Fibroblast of lung (primary cell): ENCODE measurements at places on chromosomes 1 and 21.
A peak's percentile ranks its signal among the peaks of the same experiment; 100 is the strongest.

DNA sequence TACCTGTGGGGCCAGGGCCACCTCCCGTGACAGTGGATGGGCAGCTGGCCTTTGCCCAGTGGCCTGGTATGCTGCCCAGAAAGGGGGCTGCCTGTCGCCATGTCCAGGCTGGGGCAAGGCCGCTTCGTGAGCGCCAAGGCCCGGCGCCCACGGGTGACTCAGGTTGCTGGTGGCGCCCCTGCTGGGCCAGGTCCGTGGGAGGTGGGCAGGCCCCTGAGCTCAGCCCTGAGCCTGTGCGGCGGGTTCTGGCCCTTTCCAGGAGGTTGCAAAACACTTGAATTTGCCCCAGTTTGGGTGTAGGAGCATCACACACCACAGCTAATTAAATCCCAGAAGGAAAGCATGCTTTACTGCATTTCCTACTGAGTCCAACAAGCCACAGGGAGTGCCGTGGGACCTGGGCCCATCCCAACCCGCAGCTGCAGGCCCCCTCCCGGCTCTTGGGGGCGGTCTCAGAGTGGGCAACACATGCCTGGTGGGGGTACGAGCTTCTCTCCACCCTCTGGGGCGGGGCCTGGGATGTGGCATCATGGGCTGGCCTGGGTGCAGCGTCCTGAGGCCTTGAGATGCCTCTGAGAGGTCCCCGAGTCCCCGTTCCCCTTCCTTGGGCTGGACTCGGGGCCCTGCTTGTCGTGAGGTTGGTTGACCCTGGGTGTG, 159.8 kb downstream of the PEX14 start:
- no peaks in the 10 kb centered on the region for H3K4me1 ChIP-seq
- H3K4me3 ChIP-seq = no peak overlapping the region
- no peaks in the 10 kb centered on the region for H3K27me3 ChIP-seq
- peak; percentile 35 for DNase-seq
- H3K36me3 ChIP-seq = peaks cover 2% of the 10 kb centered on the region
- H3K27ac ChIP-seq = no peak overlapping the region

- peak; percentile 95 for DNase-seq
- H3K4me1 ChIP-seq = peaks cover 3% of the 10 kb centered on the region
- peak overlapping the region; percentile 47 for H3K27ac ChIP-seq
- no peaks in the 10 kb centered on the region for H3K27me3 ChIP-seq
- no peak overlapping the region for H3K4me3 ChIP-seq
Measured at GRCh38 chr1:9233241-9233941, 1.2 kb upstream of the H6PD start.

DNA sequence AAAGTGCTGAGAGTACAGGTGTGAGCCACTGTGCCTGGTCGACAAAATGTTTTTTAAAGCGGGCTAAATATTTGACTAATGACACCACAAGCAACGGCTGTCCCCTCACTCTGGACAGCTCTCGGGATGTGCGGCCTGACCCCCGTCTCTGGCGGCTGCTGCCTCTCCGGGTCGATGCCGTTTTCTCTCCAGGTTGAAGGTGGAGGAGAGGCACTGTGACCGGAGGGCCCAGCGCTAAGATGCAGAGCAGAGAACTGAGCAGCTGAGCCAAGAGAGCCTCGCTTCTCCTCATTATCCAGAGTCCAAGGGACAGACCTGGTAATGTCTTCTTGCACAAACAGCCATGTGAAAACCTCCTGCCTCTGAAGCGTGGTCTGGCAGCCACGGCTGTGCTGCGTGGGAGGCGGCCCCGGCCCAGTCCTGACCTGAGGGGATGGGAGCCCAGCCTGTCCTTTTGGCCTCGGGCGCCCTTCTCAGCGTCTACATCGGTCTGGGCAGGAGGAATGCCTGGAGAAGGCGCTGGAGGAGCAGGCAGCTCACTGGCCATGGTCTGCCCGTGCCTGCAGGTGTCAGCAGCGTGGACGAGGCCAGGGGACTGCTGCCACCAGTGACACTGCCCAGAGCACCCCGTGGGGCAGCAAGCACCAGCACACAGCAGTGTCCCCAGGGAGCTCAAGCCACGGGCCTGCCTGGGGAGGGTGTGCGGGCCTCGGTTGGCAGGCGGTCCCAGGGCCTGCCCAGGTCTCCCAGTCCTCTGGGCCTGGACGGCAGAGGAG, 10.3 kb downstream of the MORN1 start:
- H3K36me3 ChIP-seq = no peaks in the 10 kb centered on the region
- no peaks in the 10 kb centered on the region for H3K27me3 ChIP-seq

DNA sequence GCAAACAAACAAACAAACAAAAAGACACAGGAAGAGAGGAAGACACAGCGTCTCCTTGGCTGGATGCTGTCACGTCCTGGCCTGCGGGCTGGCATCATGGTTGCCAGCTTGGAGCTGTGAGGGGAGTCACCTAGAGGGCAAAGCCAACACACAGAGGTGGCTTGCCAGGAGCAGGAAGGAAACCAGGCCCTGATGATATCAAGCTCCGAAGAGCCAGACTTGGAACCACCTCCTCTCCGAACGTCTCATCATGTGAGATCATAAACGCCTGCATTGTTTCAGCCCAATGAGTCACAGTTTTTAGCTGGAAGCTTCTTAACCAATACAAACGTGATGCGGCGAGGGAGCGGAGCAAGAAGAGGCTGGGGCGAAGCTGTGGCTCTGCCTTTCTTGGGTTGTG, 8.7 kb downstream of the PLA2G2D start:
- no peaks in the 10 kb centered on the region for H3K4me1 ChIP-seq
- peak; percentile 95 for DNase-seq
- no peaks in the 10 kb centered on the region for H3K36me3 ChIP-seq
- no peak overlapping the region for H3K4me3 ChIP-seq
- H3K27me3 ChIP-seq = peaks cover under 1% of the 10 kb centered on the region

- H3K27me3 ChIP-seq = peaks cover 5% of the 10 kb centered on the region
- H3K4me3 ChIP-seq = peak overlapping the region; percentile 79
- H3K4me1 ChIP-seq = no peaks in the 10 kb centered on the region
- peak; percentile 13 for DNase-seq
Measured at GRCh38 chr1:236281198-236281653, 532 bp downstream of the ERO1B start.

GRCh38 chr1:62024690-62025089, 170.0 kb upstream of the L1TD1 start:
- no peaks in the 10 kb centered on the region for H3K36me3 ChIP-seq
- no peaks in the 10 kb centered on the region for H3K27me3 ChIP-seq
- no peak overlapping the region for H3K4me3 ChIP-seq
- H3K27ac ChIP-seq = no peak overlapping the region
- DNase-seq = no peak

DNA sequence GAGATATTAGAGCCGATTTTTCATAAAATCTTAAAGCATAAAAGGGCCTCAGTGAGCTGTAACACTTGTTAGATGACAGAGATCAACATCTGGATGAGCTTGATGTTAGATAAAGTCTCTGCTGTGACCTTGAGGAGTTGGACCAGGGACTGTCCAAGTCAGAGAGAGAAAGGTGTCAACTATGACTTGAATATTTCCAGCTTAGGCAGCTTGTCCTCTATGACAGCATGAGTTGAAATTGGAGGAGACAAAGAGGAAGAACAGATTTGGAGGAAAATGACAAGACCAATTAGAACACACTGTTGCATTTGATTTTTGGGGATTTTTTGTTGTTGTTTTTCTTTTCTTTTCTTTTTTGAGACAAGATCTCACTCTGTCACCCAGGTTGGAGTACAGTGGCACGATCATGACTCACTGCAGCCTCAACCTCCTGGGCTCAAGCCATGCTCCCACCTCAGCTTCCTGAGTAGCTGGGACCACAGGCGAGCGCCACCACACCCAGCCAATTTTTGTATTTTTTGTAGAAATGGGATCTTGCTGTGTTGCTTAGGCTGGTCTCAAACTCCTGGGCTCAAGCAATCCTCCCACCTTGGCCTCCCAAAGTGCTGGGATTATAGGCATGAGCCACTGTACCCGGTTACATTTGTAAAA, 35.3 kb upstream of the CLIC4 start:
- no peak overlapping the region for H3K27ac ChIP-seq
- H3K36me3 ChIP-seq = no peaks in the 10 kb centered on the region
- no peak for DNase-seq
- no peaks in the 10 kb centered on the region for H3K27me3 ChIP-seq

DNA sequence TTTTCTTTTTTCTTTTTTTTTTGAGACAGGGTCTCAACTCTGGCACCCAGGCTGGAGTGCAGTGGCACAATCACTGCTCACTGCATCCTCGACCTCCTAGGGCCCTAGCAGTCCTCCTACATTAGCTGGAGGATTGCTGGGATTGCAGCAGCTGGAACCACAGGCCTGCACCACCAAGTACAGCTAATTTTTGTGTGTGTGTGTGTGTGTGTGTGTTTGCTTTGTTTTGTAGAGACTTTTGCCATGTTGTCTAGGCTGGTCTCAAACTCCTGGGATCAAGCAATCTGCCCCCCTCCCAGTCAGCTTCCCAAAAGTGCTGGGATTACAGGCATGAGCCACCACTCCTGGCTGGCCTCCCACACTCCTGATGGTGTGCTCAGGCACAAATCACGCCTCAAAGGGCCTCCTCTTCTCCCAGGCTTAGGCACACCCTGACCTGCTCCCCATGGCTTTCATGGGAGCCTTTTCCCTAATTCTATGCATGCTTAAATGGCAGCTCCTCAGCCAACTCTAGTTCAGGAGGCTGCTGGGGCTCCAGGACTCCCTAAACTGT, 9.4 kb downstream of the FAM229A start:
- no peaks in the 10 kb centered on the region for H3K36me3 ChIP-seq
- H3K27ac ChIP-seq = peak overlapping the region; percentile 43
- H3K4me1 ChIP-seq = peaks cover 23% of the 10 kb centered on the region
- no peak for DNase-seq
- H3K4me3 ChIP-seq = peak overlapping the region; percentile 74
- no peaks in the 10 kb centered on the region for H3K27me3 ChIP-seq

- no peaks in the 10 kb centered on the region for H3K27me3 ChIP-seq
- no peaks in the 10 kb centered on the region for H3K4me1 ChIP-seq
- no peak overlapping the region for H3K4me3 ChIP-seq
Measured at GRCh38 chr1:17313530-17314309, 5.7 kb downstream of the PADI4 start.

DNA sequence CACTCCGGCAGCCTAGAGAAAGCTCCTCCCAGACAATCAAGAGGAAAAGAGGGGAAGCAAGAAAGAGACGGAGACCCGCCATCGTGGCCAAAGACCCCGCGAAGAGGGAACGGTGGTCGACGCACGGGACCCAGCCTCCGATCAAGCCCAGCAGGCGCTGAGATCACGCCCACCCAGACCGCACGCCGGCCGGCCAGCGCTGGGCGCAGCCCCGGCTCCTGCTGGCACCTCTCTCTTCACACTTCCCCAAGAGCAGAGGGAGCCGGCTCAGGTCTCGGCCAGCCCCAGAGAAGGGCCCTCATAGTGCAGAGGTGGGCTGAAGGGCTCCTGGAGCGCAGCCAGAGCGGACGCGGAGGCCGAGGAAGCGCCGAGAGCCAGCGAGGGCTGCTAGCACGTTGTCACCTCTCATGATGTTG, 918.4 kb upstream of the ADAMTS5 start:
- H3K4me3 ChIP-seq = no peak overlapping the region
- DNase-seq = no peak
- H3K4me1 ChIP-seq = no peaks in the 10 kb centered on the region
- H3K36me3 ChIP-seq = no peaks in the 10 kb centered on the region
- H3K27ac ChIP-seq = no peak overlapping the region
- H3K27me3 ChIP-seq = no peaks in the 10 kb centered on the region

DNA sequence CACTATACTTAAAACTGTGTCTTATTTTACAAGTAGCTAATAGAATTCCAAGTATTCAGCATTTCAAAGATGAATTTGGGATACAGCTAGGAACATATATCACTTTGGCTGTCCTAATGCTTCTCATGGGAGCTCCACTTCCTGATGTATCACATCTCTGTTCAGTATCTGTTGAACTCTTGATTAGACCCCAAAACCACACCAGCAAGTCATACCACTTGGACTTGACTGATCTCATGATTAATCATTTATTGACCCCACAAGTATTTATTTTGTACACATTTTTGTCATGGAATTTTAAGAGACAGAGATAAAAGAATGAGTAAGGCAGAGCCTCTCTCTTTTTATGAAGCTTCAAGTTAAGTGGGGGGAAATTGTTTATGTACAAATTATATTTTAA, 30.0 kb downstream of the TMPRSS15 start:
- no peak overlapping the region for H3K27ac ChIP-seq
- no peaks in the 10 kb centered on the region for H3K4me1 ChIP-seq
- H3K27me3 ChIP-seq = no peaks in the 10 kb centered on the region
- H3K36me3 ChIP-seq = no peaks in the 10 kb centered on the region
- no peak overlapping the region for H3K4me3 ChIP-seq

- H3K27me3 ChIP-seq = no peaks in the 10 kb centered on the region
- no peaks in the 10 kb centered on the region for H3K36me3 ChIP-seq
- no peak overlapping the region for H3K27ac ChIP-seq
- peak; percentile 81 for DNase-seq
- H3K4me3 ChIP-seq = no peak overlapping the region
Measured at GRCh38 chr1:8020032-8020431, 6.1 kb downstream of the ERRFI1 start.

DNA sequence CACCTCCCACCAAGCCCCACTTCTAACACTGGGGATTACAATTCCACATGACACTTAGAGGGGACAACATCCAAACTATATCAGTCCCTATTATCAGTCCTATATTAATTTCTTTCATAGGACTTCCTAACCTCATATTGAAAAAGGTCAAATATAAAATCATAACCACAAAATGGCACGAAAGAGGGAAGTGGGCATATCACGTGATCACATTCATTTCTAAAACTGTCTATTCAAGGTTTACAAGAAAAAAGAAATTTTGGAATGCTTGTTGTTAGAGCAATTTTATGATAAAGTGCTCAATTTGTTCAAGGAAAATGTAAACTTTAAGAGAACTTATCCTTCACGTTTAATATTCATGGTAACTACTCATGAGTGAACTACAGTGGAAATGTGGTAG, 13.2 kb upstream of the CDC7 start:
- H3K27me3 ChIP-seq = peaks cover 4% of the 10 kb centered on the region
- H3K4me1 ChIP-seq = no peaks in the 10 kb centered on the region
- no peak overlapping the region for H3K27ac ChIP-seq
- H3K4me3 ChIP-seq = no peak overlapping the region
- no peak for DNase-seq

- H3K27ac ChIP-seq = no peak overlapping the region
- no peaks in the 10 kb centered on the region for H3K36me3 ChIP-seq
- DNase-seq = no peak
- peaks cover 3% of the 10 kb centered on the region for H3K4me1 ChIP-seq
- no peak overlapping the region for H3K4me3 ChIP-seq
Measured at GRCh38 chr21:43614839-43615238, 44.4 kb downstream of the HSF2BP start.

GRCh38 chr1:173333581-173333980, 126.5 kb upstream of the TNFSF4 start:
- no peak overlapping the region for H3K27ac ChIP-seq
- H3K36me3 ChIP-seq = no peaks in the 10 kb centered on the region
